ENCODE measurements at places on chromosomes 13 and 19. TPM values are rescaled to one million over a fixed set of nuclear protein-coding genes. Genes with fewer than 3 reads are reported as not detected.

GRCh38 chr19:15550929-15551292, 42.6 kb downstream of the CYP4F22 start:
- no peaks in the 10 kb centered on the region for H3K36me3 ChIP-seq
- peaks cover 10% of the 10 kb centered on the region for H3K4me1 ChIP-seq
- no peak for DNase-seq
- H3K4me3 ChIP-seq: no peak overlapping the region
- H3K27ac ChIP-seq: no peak overlapping the region
- H3K27me3 ChIP-seq: peaks cover 19% of the 10 kb centered on the region

DNA sequence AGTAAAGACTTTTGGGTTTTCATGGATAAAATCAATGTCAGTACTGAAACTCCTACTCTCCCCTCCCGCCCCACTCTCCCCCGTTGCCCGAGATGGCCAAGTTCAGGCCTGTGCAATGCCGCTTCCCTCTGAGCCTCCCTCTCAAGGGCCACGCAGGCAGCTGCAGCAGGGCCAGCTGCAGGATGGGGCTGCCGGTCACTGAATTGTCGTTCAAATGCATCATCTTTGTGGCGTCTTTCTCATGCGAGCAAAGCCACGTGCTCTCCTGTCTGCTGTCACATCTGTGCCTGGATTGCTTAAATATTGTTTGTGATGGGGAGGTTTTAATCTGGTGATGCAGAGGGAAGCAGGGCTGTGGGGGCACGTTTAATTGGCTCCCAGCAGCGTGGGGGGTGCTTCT, 26.6 kb downstream of the SHISA2 start:
- DNase-seq: no peak
- no peaks in the 10 kb centered on the region for H3K27me3 ChIP-seq
- H3K4me1 ChIP-seq: no peaks in the 10 kb centered on the region
- no peak overlapping the region for H3K27ac ChIP-seq
- H3K36me3 ChIP-seq: no peaks in the 10 kb centered on the region

- DNase-seq: no peak
- peaks cover 5% of the 10 kb centered on the region for H3K27me3 ChIP-seq
- no peak overlapping the region for H3K27ac ChIP-seq
- H3K36me3 ChIP-seq: no peaks in the 10 kb centered on the region
- no peaks in the 10 kb centered on the region for H3K4me1 ChIP-seq
- no peak overlapping the region for H3K4me3 ChIP-seq
Measured at GRCh38 chr19:51460164-51460992, 2.1 kb upstream of the SIGLEC8 start.

DNA sequence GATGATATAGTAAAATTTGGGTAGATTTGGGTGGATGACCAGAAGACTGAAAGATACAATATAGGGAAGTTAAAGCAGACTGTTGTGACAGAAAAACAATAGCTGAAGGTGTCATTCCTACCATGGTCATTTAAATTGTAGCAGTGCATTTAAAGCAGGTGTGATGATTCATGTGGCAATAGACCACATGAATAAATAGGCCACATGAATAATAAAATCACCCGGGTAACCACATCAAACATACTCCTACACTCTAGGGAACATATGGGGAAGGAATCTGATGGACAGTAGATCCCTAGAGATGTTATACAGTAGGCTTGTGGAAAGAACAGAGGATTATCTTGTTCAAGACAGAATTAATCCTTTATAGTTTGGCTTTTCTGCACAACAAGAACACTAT, 392.6 kb downstream of the SLITRK5 start:
- no peak for DNase-seq
- H3K4me3 ChIP-seq: no peak overlapping the region
- no peaks in the 10 kb centered on the region for H3K36me3 ChIP-seq

DNA sequence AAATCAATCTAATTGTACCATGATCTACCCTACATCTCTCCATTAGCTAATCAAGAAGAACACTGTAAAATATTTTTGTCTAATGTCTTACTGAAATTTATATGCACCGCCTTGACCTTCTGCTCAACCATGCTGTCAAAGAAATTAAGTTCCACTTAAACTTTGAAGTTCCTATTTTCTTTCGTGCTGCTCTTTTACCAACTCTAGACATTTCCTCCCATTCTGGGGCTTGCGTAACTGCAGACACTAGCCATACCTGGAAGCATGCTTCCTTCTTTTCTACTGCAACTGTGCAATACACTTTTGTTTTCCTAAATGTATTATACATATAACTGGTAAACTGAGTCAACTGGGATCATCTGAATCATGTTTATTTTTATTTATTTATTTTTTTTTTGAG, 8.5 kb upstream of the UBE2L5 start:
- no peaks in the 10 kb centered on the region for H3K36me3 ChIP-seq
- no peak for DNase-seq
- H3K4me1 ChIP-seq: no peaks in the 10 kb centered on the region
- H3K4me3 ChIP-seq: no peak overlapping the region
- no peaks in the 10 kb centered on the region for H3K27me3 ChIP-seq

GRCh38 chr13:111315347-111315995, 5.0 kb upstream of the TEX29 start:
- H3K4me1 ChIP-seq: no peaks in the 10 kb centered on the region
- DNase-seq: no peak
- H3K4me3 ChIP-seq: no peak overlapping the region
- no peak overlapping the region for H3K27ac ChIP-seq

DNA sequence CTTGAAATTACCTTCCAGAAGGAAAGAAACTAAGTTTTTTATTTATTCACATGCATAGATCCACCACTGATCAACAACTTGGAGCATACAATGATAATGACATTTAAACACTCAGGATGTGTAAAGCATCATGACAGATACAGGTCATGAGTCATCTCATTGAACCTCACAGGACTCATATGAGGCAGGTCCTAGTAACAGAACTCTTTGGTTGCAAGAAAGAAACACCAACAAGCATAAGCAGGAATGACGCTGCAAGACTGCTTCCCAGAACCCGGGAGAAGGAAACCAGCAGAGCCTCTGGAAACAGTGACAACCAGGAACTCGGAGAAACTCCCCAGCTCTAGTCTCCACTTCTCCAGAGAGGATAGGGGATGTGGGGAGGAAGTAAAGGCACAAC, 60.8 kb upstream of the IPO5 start:
- H3K36me3 ChIP-seq: no peaks in the 10 kb centered on the region
- DNase-seq: no peak
- no peaks in the 10 kb centered on the region for H3K4me1 ChIP-seq
- peaks cover 3% of the 10 kb centered on the region for H3K27me3 ChIP-seq

- no peak for DNase-seq
- H3K4me3 ChIP-seq: no peak overlapping the region
- H3K4me1 ChIP-seq: peaks cover 14% of the 10 kb centered on the region
- no peaks in the 10 kb centered on the region for H3K27me3 ChIP-seq
- H3K27ac ChIP-seq: no peak overlapping the region
Measured at GRCh38 chr19:51572908-51573307, 1.8 kb downstream of the ZNF175 start.

DNA sequence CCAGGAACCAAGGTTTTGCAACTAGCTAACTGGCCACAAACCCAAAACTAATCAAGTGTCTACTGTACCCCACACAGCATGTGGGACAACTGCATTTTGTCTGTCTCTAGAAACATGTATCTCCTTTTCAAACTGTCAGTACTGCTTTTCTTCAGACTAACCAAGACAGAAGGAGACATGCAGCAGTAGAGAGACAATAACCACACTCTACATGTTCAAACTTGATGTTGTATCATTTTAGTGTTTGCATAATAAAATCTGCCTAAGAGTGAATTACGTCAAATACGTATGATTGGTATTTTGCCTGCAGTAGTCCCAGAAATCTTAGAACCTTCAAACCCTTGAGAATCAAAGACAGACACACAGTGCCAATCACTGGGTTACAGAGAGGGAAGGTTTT, 22.0 kb upstream of the FREM2 start:
- H3K4me3 ChIP-seq: no peak overlapping the region
- H3K4me1 ChIP-seq: peaks cover 19% of the 10 kb centered on the region
- no peak overlapping the region for H3K27ac ChIP-seq
- DNase-seq: no peak

DNA sequence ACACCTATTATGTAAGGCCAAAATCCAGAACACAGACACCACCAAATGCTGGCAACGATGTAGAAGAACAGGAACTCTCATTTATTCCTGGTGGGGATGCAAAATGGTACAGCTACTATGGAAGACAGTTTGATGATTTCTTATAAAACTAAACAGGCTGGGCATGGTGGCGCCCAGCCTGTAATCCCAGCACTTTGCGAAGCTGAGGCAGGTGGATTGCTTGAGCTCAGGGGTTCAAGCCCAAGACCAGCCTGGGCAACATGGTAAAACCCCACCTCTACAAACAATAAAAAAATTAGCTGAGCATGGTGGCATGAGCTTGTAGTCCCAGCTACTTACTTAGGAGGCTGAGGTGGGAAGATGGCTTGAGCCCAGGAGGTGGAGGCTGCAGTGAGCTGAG, 98.3 kb downstream of the TUBA3C start:
- H3K27me3 ChIP-seq: no peaks in the 10 kb centered on the region
- H3K4me3 ChIP-seq: no peak overlapping the region
- no peak overlapping the region for H3K27ac ChIP-seq

GRCh38 chr19:41951686-41952172, 7.4 kb downstream of the RABAC1 start:
- no peaks in the 10 kb centered on the region for H3K27me3 ChIP-seq
- H3K36me3 ChIP-seq: peaks cover 3% of the 10 kb centered on the region
- H3K4me3 ChIP-seq: no peak overlapping the region

GRCh38 chr19:54481326-54481930, 8.3 kb upstream of the CDC42EP5 start:
- no peaks in the 10 kb centered on the region for H3K36me3 ChIP-seq
- no peak for DNase-seq
- H3K27me3 ChIP-seq: no peaks in the 10 kb centered on the region

- no peaks in the 10 kb centered on the region for H3K27me3 ChIP-seq
- no peak overlapping the region for H3K27ac ChIP-seq
- H3K36me3 ChIP-seq: no peaks in the 10 kb centered on the region
- H3K4me3 ChIP-seq: no peak overlapping the region
- H3K4me1 ChIP-seq: no peaks in the 10 kb centered on the region
- no peak for DNase-seq
Measured at GRCh38 chr19:51421229-51422052, 4.0 kb upstream of the SIGLEC10 start.

DNA sequence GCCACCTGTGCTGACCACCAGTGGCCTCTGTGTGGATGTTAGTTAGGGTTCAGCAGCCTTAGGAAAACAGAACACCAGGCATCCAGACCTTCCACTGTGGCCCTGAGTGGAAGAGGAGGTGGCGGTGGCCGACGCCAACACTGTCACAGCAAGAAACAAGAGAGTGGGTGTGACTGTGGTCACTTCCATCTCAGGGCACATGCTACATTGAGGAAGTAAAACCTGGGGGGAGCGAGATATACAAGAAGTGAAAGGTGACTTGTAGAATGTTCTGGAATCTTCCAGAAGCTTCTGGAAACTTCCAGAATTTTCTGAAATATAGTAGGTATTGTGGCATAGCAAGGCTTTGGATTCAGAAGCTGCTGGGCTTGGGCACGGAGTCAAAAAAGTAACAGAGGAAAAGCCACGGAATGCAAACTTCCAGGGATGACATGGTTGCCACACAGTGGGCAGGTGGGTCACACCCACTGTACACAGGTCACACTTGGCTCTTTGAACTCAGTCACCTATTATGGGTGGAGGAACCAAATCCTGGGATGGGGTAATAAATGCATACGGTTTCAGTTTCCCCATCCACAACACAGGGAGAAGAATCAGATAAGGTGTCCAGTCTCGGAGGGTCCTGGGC, 24.3 kb downstream of the GNG7 start:
- H3K4me3 ChIP-seq: no peak overlapping the region
- DNase-seq: no peak
- no peak overlapping the region for H3K27ac ChIP-seq
- no peaks in the 10 kb centered on the region for H3K27me3 ChIP-seq

DNA sequence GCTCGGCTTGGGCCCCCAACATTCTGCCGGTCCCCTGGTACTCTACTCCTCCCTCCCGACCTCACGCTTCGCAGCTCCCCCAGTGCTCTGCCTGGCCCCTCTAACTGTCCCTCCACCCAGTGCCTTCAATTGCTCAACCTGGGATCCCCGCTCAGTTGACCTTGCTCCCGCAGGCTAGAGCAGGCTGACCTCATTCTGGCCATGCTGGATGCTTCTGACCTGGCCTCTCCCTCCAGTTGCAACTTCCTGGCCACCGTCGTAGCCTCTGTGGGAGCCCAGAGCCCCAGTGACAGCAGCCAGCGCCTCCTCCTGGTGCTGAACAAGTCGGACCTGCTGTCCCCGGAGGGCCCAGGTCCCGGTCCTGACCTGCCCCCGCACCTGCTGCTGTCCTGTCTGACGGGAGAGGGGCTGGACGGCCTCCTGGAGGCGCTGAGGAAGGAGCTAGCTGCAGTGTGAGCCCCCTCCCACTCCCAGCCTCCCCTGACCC, 3.6 kb downstream of the GTPBP3 start:
- H3K27me3 ChIP-seq: no peaks in the 10 kb centered on the region
- peak overlapping the region; percentile 81 for H3K27ac ChIP-seq
- H3K4me3 ChIP-seq: no peak overlapping the region
- peak; percentile 91 for DNase-seq
- peaks cover 19% of the 10 kb centered on the region for H3K4me1 ChIP-seq

GRCh38 chr19:56393119-56394012, at the start of gene ZNF582:
ZNF582 (minus strand) TSS chr19:56393534; CDS start chr19:56391752, 1,782 bp downstream.
- DNase-seq: peak; percentile 98
- H3K27ac ChIP-seq: peak within 1 kb of the TSS; percentile 92
- no peaks in the 10 kb centered on the region for H3K27me3 ChIP-seq
- H3K4me3 ChIP-seq: peak within 1 kb of the TSS; percentile 49

- no peaks in the 10 kb centered on the region for H3K36me3 ChIP-seq
- H3K4me1 ChIP-seq: peaks cover 4% of the 10 kb centered on the region
- H3K27ac ChIP-seq: no peak overlapping the region
- H3K4me3 ChIP-seq: no peak overlapping the region
Measured at GRCh38 chr19:18450931-18451836, 13.3 kb upstream of the ISYNA1 start.

GRCh38 chr13:75025956-75026355, 456.0 kb downstream of the TBC1D4 start:
- DNase-seq: no peak

- H3K36me3 ChIP-seq: no peaks in the 10 kb centered on the region
- peak; percentile 89 for DNase-seq
- H3K4me3 ChIP-seq: peak overlapping the region; percentile 34
- H3K27ac ChIP-seq: peak overlapping the region; percentile 92
- H3K27me3 ChIP-seq: no peaks in the 10 kb centered on the region
- peaks cover 17% of the 10 kb centered on the region for H3K4me1 ChIP-seq
Measured at GRCh38 chr19:45444318-45445041, 20.8 kb upstream of the ERCC1 start.

- DNase-seq: no peak
- no peak overlapping the region for H3K27ac ChIP-seq
- H3K27me3 ChIP-seq: no peaks in the 10 kb centered on the region
- no peaks in the 10 kb centered on the region for H3K4me1 ChIP-seq
- H3K36me3 ChIP-seq: no peaks in the 10 kb centered on the region
Measured at GRCh38 chr19:38606131-38606530, 11.6 kb downstream of the MAP4K1 start.

Gene GJB2
- total RNA-seq: not detected

Gene KLK2
- total RNA-seq: not detected

Gene DACH1
- 7.5 TPM for total RNA-seq

Gene ZNF415
- total RNA-seq: 40.6 TPM

Gene EPN1
- 235 TPM for total RNA-seq

Data from adrenal gland (tissue), 19 donors.